ENCODE measurements at places on chromosomes 6 and 20. TPM values are rescaled to one million over a fixed set of nuclear protein-coding genes. Genes with fewer than 3 reads are reported as not detected.

Gene EPHA7
- total RNA-seq = 0.32 TPM

Gene TNNC2
- total RNA-seq = 0.32 TPM

Gene VSTM2L
- total RNA-seq = 0.32 TPM

Gene KCNQ5
- 0.97 TPM for total RNA-seq

Gene ZNF391
- 0.32 TPM for total RNA-seq

Gene MRS2
- 25.1 TPM for total RNA-seq

Gene IPCEF1
- total RNA-seq = 0.32 TPM

Gene SPATS1
- not detected for total RNA-seq

Gene MAFB
- 0.64 TPM for total RNA-seq

Gene DCDC2
- under 0.01 TPM for total RNA-seq

Gene ZKSCAN4
- total RNA-seq = 5.2 TPM

Gene OPRL1
- 1.7 TPM for total RNA-seq

Gene CAGE1
- total RNA-seq = under 0.01 TPM

Gene CDK5RAP1
- total RNA-seq = 22.5 TPM

Gene C20orf141
- total RNA-seq = 0.32 TPM

Gene LPA
- total RNA-seq = not detected

Gene BPHL
- 17.3 TPM for total RNA-seq

Gene CTSZ
- 92.1 TPM for total RNA-seq

Gene HMGCLL1
- total RNA-seq = 0.43 TPM

Gene TMEM14B
- total RNA-seq = 79.0 TPM

Gene ZCCHC3
- 11.2 TPM for total RNA-seq

Gene ERVFRD-1
- not detected for total RNA-seq

Gene LYRM2
- total RNA-seq = 24.2 TPM

Gene ARID1B
- 38.7 TPM for total RNA-seq

Gene HLA-DRB5
- total RNA-seq = not detected

Gene RAB44
- total RNA-seq = under 0.01 TPM

Gene BMP5
- under 0.01 TPM for total RNA-seq

Gene FILIP1
- 0.32 TPM for total RNA-seq

Gene VGLL2
- not detected for total RNA-seq

Gene SF3B5
- 78.6 TPM for total RNA-seq

Gene PLEKHG1
- total RNA-seq = 1.7 TPM

Gene WFDC12
- not detected for total RNA-seq

Gene GSTA2
- not detected for total RNA-seq

Gene WFDC5
- not detected for total RNA-seq

Gene RAB5IF
- 67.3 TPM for total RNA-seq

Measured in fibroblast of villous mesenchyme (primary cell).